ENCODE measurements at places on chromosomes 4 and X. TPM values are rescaled to one million over a fixed set of nuclear protein-coding genes. Genes with fewer than 3 reads are reported as not detected.

GRCh38 chr4:99690472-99690871, 32.8 kb upstream of the C4orf54 start:
- no peak for DNase-seq

GRCh38 chr4:146943691-146944375, 1.8 kb downstream of the TTC29 start:
- no peak for DNase-seq

GRCh38 chrX:145910017-145910416, 92.4 kb downstream of the SLITRK2 start:
- no peak for DNase-seq

DNA sequence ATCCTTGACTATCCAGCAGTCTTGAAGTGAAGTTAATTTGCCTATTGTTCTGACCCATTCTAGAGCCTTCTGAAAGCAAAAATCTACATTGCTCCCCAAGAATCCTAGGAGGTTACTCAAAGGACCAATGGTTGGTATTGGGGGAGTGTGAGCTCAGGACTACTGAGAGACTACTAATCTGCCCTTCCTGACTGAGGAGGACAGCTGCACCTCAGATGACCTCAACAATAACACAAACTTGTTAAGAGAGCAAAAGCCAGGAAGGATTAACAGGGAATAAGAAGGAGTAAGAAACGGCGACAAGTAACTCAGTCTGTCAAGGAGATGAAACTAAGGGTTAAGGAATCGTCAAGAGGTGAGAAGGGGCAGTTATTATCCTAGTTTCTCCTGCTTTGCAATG, 43.4 kb downstream of the IDS start:
- DNase-seq: no peak

DNA sequence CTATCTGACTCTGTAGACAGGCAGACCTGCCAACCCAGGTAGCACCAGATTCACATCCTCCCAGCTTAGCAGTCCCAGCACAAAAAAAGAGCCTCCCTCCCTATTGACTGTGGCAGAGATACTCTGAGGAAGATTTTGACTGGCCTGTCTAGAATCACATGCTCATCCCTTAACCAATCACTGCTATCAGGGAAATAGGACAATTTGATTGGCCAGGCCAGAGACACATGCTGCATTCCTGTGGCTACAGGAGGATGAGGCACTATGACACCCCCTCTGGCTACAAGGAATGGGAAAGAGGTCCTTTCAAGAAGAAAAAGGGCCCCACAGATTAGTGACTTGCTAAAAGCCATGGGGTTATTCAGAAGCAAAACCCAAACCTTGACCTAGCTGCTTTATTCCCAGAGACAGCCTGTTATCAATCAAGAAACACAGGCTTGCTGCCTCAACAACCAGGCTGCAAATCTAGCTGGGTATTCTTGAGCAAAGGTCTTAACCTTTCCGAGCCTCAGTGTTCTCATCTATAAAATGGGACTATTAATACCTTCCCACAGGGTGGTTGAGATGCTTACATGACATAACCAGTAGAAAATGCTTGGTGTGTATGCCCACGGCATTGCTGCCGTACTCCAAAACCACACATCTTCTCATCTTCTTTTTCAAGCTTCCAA, 147.6 kb downstream of the BCOR start:
- DNase-seq: no peak

GRCh38 chr4:62126064-62126732, 926.1 kb downstream of the ADGRL3 start:
- DNase-seq: no peak

GRCh38 chr4:6908432-6909112, 1.1 kb upstream of the TBC1D14 start:
- no peak for DNase-seq

DNA sequence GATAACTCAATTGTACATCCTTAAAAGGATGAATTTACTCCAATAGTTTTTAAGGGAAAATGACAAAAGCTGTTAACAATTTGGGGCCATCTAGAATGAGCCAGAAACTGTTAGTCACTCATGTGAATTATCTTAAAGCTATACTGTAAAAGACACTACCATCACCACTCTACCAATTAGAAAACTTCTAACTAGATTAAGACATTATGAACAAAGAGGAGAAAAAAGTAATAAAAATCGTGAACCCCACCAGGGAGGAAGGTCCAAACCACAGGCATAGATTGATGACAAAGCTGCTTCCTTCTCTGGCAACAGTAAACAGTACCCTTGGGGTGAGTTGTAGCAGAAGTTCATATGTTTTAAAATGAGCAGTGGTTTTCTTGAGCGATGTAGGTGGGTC, 106.1 kb downstream of the PDGFC start:
- no peak for DNase-seq

The SPANXA2 gene
- total RNA-seq: not detected

The UGT8 gene
- 4.3 TPM for total RNA-seq

The PASD1 gene
- total RNA-seq: not detected
